Mucosa of descending colon (tissue), 3 donors: ENCODE measurements at places on chromosomes 11 and 22.

DNA sequence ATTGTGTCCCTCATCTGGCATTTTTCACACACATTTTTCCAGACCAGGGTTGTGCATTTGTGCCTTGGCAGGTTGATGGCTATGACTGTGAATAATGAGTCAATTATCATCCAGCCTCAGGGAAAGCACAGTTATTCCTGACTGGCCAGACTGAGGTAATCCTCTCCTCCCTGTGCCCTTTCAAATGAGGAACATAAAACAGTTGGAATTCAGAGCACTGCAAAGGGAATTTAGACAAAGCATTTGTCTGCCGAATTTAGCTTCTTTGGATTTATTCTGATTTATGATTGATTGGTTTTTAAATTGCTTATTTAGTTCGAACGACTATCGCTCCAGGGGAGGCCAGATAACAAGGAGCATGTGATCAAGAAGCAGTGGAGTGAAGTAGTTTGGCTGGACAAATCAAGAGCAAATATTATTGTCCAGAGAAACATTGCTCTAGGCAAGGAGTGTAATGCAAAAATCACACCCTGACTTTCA lies 30.8 kb upstream of the RAG2 start:
- DNase-seq = no peak

DNA sequence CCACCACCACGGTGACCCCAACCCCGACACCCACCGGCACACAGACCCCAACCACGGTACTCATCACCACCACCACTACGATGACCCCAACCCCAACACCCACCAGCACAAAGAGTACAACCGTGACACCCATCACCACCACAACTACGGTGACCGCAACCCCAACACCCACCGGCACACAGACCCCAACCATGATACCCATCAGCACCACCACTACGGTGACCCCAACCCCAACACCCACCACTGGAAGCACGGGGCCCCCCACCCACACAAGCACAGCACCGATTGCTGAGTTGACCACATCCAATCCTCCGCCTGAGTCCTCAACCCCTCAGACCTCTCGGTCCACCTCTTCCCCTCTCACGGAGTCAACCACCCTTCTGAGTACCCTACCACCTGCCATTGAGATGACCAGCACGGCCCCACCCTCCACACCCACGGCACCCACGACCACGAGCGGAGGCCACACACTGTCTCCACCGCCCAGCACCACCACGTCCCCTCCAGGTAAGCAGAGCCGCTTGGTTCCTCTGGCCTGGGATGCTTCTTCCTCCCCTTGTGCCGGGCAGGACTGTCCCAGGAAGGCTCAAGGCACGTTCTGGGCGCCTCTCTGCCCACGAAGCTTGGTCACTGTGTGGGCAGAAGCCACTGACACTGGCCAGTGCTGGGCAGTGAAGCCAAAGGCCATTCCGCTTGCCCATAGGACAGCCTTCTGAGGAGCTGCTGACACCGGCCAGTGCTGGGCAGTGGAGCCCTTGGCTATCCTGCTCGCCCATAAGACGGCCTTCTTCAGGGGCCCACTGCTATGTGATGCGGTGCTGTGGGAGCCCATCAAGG lies 25.1 kb downstream of the MUC2 start:
- DNase-seq = no peak

GRCh38 chr11:44622721-44623258 lies 57.3 kb downstream of the CD82 start:
- DNase-seq = no peak

- no peak for DNase-seq
Observed at GRCh38 chr11:108727665-108728064, 62.8 kb downstream of the DDX10 start.

- DNase-seq = no peak
Observed at GRCh38 chr22:30843245-30843644, 125.3 kb downstream of the MORC2 start.

DNA sequence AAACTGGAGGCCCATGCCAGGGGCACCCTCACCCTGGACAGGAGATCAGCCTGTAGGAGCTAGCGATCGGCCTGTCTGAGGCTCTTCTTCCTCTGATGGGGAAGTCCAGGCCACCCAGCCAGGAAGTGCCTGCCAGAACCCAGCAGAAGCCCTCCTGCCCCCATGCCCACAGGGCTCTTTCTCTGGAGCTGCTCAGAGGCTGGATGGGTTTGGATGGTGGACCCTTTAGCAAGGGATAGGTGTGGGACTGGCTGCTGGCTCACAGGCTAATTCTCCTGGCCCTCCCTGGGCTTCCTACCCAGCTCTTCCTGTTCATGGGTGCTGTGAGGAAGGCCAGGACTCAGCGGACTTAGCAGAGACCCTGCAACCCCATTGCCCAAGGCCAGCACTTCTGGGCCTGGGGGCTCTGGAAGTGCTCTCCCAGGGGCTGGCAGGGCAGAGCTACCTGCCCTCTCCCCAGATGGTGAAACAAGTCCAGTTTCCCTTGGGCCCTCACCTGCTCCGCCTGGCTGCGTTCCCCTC lies 7.6 kb downstream of the FXYD2 start:
- DNase-seq = peak; percentile 46

DNA sequence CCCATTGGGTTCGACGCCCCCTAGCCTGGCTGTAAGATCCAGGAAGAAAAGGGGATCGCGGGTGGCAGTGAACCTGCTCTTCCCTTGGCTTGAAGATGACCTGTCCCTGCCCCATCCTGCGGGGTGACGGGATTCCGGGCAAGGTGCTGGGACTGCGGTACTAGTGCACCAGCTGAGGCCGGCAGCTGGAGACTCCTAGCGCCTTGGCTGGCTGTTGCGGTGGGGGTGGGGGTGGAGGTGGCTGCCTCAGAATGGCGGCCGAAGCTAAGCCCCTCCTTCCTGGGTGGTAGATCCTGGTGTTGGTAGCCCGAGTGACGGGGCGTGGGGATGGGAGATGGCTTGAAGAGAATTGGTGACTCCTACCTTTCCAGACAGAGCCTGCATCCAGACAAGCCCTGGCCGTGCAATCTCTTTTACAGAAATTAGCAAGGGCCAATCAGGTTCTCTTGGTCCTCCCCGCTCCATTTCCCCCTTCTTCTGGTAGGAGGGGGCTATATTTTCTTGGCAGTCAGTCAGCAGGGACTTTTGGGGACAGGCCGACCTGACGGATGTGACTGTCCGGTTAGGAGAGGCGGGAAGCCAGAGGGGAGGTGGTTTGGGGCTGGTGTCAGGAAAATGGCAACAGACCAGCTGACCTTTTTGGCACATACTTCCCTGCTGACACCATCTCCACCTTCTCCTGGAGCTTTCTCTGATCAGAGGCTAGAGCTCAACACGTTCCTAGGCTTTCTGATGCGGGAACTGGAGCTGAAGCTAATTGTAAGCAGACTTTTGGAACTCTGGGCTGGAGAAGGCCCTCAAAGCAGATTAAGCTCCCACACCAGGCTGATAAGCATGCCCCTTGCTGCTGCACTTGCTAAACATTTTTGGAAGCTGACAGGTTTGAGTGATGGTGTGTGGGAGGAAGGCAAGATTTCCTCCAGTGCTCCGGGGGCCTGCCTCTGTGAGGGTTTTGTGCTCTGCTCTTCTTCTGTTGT lies 2.0 kb downstream of the NAV2 start:
- DNase-seq = peak; percentile 54

DNA sequence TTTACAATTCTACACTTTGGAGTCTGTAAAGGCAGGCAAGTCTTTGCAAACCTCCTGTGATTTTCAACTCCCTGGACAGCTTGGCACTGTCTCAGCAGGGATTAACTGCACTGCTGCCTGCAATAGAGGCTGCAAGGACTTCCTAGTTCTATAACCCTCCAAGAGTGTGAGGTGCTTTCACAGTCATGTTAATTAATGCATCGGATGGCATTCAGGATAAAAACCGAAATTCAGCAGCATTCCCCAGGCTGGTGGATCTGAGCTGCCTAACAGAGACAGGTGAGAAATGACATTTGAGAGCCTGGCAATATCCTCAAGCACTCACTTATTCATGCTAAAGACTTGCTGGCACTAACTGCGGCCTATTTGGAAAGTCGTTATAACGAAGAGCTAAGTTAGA lies 85.0 kb downstream of the LARGE1 start:
- no peak for DNase-seq

DNA sequence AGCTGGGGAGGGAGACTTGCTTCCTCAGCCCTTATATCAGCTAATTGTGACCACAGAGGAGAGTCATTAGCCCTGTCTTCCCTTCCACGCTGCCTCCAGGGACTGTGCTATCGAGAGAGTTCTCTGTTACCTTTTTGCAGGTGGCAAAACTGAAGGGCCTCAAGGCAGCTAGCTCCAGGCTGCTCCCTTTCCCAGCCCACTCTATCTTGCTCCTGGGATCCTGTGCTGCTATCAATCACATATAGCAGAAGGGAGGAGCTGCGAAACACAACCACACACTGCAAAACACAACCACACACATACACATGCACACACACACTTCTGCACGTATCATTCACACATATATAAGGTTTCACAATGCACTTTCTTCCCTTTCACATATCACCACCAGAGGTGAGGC lies 205.3 kb upstream of the MTNR1B start:
- no peak for DNase-seq

DNA sequence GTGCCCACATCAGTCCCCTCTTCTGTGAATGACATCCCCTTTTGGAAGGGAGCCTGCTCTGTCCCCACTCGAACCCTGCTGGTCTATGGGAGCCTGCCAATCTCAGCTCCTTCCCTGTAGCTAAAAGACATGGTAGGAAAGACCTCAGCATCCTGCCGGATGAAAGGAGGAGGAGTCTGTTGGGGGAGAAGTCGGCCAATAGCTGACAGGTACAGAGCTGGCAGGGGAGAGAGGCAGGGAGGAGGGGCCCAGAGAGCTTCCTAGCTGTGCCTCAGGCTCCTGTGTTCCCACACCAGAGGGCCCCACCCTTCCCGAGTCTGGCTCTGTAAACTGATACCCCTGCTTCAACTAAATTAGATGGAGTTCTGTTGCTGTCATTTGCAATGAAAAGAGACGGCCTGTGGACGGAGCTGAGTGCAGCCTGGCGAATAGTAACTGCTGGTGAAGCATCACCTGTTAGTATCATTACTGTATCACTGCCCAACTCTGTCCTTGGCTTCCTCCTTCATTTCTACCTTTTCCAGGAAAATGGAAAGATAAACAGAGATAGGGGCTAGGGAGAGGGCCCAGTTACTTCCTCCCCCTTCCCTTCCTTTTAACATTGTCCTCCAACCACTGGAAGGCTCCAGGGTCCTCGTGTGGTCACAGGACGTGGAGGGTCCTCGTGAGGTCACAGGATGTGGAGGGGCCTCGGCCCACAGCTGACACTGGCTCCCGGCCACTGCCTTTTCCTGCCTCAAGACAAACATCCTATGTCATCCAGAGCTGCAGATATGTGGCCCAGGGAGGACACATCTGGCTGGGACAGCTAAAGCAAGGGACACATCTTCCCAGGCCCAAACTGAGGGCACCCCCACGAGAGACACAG lies 15.1 kb downstream of the FXYD6 start:
- DNase-seq = no peak

GRCh38 chr22:39264349-39265038 lies 19.7 kb upstream of the PDGFB start:
- peak; percentile 46 for DNase-seq

- no peak for DNase-seq
Observed at GRCh38 chr22:49534386-49534785, 293.3 kb downstream of the BRD1 start.

DNA sequence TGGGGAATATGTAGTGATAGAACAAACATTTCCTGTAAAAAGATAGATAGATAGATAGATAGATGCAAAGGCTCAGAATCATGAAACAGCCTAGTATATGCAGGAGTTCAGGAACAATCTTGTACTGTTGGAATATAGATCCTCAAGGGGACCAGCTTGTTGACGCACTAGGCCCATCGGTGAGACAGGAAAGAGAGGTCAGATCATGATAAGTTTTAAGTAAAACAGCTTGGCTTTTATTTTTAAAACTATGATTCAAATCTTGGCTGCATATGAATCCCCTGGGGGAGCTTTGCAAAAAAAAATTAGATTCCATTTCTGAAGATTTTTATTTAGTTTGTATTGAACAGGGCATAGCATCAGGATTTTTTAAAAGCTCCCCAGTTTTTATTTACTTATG lies 185.8 kb downstream of the TRPC6 start:
- DNase-seq = no peak

DNA sequence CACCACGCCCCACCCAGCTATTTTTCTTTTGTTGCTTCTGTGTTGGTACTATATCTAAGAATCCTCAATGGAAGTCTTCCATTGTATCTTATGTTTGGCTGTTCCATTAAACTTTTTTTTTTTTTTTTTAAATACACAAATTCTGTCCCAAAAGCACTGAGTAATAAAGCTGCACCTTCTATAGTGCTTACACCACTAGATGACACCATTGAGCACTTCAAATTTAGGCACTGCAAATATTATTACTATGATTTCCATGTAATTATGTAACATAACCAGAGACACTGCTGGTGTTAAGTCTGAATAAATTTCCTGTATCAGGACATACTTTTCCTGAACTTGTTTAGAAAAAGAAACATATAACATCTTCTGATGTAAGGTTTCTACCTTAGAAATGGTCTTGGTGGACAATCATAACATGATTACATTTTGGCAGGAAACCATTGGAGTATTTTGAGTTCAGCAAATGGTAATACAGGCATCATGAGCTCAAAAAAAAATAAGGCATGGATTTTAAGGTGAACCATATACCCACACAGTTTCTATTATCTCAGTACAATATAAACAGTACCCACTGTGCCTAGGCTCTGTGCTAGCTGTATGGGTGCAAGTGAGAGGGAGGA lies 110.5 kb downstream of the ATG16L2 start:
- peak; percentile 12 for DNase-seq
